ENCODE measurements at places on chromosomes 12 and 14. TPM values are rescaled to one million over a fixed set of nuclear protein-coding genes. Genes with fewer than 3 reads are reported as not detected.

The HOXC6 gene
- total RNA-seq, result not detected

The IL26 gene
- not detected for total RNA-seq

The CLEC2A gene
- total RNA-seq, result not detected

The MIP gene
- total RNA-seq, result not detected

The GLIPR1L1 gene
- not detected for total RNA-seq

The ACSS3 gene
- total RNA-seq, result 0.30 TPM

The NANOG gene
- not detected for total RNA-seq

The TAS2R46 gene
- 3.2 TPM for total RNA-seq

The HCAR1 gene
- not detected for total RNA-seq

The B4GALNT1 gene
- not detected for total RNA-seq

The NCAPD2 gene
- 44.8 TPM for total RNA-seq

The SMOC1 gene
- total RNA-seq, result not detected

The SIX6 gene
- total RNA-seq, result not detected

The ATXN2 gene
- 12.3 TPM for total RNA-seq

The RITA1 gene
- 20.1 TPM for total RNA-seq

The CCDC196 gene
- not detected for total RNA-seq

The ATXN3 gene
- total RNA-seq, result 60.6 TPM

The BHLHE41 gene
- total RNA-seq, result 0.15 TPM

The SOCS4 gene
- 24.2 TPM for total RNA-seq

The OR4E2 gene
- total RNA-seq, result not detected

The MSI1 gene
- not detected for total RNA-seq

The APOLD1 gene
- 5.0 TPM for total RNA-seq

The ASIC1 gene
- total RNA-seq, result 0.76 TPM

The DEPDC4 gene
- 0.32 TPM for total RNA-seq

The NTS gene
- total RNA-seq, result under 0.01 TPM

The RNASE2 gene
- not detected for total RNA-seq

The ADCY4 gene
- 36.6 TPM for total RNA-seq

The TPH2 gene
- not detected for total RNA-seq

The TULP3 gene
- total RNA-seq, result 12.3 TPM

The HOXC5 gene
- total RNA-seq, result not detected

The MANSC4 gene
- total RNA-seq, result 0.32 TPM

The GPR84 gene
- not detected for total RNA-seq

Measured in epithelial cell of umbilical artery (primary cell).